NCI-H774 (cell line): ENCODE measurements at places on chromosomes 6 and 20.

DNA sequence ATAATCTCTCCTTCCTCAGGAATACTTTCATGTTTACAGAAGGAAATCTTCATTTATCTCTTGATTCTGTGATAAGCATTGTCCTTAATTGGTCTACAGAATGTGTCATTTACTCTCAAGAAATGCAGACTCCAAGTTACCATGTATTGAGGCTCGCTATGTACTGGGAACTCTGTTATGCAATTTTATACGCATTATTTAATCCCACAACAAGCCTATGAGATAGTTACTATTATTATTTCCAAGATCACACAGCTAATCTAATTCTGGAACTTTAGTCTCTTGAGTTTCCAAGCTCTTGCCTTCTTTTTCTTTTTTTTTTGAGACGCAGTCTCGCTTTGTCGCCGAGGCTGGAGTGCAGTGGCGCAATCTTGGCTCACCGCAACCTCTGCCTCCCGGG lies 30.0 kb upstream of the RAB23 start:
- DNase-seq = no peak

- DNase-seq = no peak
Measured at GRCh38 chr6:14676977-14677781, 559.6 kb downstream of the CD83 start.

DNA sequence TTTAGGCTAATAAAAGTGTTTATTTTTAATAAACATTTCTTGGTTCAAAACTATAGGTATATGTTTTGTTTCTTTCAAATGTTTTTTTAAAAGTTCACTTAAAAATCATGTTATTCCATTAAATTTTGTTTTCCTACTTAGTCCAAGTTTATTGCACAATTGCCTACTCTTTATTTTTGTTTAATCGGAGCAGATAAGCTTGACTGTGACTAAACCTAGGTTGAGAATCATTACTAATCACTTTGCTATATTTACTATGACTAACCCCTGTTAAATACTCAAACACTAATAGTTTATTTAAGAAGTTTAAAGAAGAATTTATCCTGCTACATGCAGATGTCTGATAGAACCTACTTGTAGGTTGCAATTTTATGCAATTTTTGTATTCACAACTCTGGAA lies 18.8 kb downstream of the MAP3K4 start:
- DNase-seq = no peak

- DNase-seq = no peak
Measured at GRCh38 chr6:32852844-32853540, 512 bp downstream of the TAP1 start.

- DNase-seq = no peak
Measured at GRCh38 chr6:112466373-112467151, 119.4 kb downstream of the RFPL4B start.

- DNase-seq = no peak
Measured at GRCh38 chr6:156881687-156882629, 104.8 kb downstream of the ARID1B start.

DNA sequence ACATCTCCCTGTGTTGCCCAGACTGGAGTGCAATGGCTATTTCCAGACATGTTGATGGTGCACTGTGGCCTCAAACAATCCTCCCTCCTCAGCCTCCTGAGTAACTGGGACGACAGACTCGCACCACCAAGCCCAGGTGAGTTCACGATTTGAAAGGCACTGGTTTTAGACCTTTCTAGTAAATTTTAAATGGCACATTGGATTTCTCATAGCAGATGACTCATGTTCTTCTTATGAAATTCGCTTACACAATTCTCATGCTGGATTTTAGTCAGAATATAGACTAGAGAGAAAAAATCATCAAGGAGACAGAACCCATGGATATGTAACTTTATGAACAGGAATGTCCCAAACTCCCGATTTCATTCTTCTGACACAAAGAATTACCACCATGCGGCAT lies 18.1 kb upstream of the PXDC1 start:
- DNase-seq = no peak

DNA sequence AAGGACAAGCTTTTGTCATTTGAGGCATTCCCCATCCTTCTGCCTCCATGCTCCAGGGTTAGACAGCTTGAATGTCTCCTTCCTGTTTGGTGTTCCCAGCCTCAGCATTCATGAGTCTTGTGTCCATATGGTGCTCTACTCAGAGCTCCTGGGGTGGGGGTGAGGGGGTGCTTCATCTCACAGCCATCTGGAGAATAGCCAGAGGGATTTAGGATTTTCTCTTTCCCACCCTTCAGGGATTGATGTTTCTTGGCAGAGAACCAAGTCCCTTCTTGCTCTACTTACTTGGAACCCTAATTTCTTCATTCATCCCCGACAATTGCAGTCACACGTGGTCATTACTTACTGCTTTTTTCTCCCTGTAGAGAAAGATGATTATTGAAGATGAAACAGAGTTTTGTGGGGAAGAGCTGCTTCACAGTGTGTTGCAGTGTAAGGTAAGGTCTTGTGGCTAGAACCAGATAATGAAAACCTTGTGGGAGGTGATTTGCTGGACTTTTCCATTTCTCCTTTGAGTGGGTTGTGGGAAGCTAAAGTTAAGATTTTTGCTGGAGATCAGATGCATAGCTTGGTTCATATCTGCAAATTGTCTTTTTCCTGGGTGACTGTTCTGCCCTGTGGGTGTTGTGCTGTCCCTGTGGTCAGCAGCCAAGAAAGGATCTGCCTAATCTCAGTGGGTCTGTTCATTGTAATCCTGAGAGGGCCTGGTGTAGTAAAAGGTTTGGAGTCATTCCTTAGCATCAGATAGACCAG lies 18.6 kb downstream of the CMTR1 start:
- DNase-seq = no peak

GRCh38 chr6:136011475-136011874 lies 160.0 kb downstream of the PDE7B start:
- no peak for DNase-seq

DNA sequence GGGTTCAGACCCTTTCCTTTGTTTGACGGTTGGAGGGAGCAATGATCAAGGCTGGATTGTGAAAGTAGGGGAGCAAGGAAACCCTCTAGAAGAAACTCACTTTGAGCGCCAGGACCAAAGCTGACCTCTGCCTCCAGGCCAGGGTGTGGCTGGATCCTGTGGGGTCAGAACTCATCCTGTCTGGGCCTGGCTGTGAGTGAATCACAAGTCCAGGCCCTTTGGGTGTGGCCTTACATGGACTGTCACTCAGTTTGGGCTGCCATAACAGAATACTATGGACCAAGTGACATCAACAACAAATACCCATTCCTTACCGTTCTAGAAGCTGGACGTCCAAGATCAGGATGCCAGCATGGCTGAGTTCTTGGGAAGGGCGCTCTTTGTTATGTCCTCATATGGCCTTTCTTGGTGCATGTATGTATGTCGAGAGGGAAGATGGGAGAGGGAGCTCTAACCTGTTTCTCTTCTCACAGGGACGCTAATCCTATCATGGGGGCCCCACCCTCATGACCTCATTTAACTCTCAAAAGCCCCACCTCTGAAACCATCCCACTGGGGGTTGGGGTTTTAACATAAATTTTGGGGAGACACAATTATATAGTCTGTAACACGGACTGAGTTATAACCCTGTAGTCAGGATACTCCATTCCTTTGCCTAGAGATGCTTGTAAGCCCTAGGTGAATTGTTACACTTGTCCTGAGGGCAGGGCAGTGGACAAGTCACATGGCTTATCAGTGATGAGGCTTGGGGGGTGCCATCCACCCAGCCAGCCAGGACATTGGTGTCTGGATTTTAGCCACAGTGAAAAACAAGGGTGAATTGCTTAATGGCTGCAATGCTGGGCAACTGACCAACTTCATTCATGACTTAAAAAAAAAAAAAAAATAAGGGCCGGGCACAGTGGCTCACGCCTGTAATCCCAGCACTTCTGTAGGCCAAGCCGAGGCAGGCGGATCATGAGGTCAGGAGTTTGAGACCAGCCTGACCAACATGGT lies 80.0 kb downstream of the TRMT11 start:
- no peak for DNase-seq

DNA sequence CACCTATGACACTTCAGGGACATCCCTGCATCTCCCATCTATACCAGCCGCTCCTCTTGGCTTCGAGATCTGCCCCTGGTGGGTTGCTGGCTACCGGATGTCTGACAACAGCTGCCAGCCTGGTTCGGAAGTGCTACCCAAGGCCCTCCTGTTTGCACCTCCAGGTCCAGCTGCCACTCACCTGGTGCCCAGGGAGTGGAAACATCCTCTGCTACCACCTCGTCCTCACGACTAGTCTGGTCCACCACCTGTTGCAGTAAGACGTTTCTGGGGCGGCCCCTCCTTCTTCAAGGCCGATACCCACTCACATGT lies 8.3 kb upstream of the PCMTD2 start:
- DNase-seq = no peak

GRCh38 chr6:30754631-30755030 lies 10.3 kb upstream of the IER3 start:
- no peak for DNase-seq

DNA sequence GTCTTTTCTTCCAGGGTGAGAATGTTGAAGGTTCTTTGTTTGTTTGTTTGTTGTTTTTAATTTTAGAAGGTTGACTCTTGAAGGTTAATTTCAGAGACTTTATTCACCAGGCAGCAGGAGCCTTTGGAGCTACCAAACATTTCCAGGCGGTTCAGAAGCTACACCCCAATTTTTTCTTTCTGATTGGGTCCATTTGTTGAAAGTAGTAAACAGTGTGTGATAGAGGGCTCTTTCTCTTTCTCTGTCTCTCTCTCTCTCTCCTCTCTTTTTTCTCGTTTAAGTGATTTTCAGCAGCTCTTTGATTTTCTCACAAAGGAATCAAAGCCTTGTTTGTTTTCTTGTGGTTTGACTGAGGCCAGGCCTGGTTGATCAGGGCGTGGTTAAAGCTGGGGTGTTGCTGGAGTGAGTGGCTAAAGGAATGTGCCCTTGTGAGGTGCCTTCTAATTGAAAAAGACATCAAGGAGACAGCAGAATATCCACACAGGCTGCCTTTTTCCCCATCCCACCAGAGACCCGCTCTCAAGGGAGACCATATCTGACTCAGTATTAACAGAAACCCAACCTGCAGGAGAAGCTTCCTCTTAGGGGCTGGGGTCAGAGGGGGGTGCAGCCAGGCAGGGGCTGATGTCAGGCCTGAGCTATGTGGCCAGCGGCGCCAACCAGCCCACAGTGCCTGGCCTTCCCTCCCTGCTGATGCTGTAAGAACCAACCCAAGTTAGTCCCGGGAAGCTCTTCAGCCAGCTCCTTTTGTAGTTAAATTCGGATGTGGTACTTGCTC lies 40.4 kb upstream of the NAA20 start:
- DNase-seq = no peak

DNA sequence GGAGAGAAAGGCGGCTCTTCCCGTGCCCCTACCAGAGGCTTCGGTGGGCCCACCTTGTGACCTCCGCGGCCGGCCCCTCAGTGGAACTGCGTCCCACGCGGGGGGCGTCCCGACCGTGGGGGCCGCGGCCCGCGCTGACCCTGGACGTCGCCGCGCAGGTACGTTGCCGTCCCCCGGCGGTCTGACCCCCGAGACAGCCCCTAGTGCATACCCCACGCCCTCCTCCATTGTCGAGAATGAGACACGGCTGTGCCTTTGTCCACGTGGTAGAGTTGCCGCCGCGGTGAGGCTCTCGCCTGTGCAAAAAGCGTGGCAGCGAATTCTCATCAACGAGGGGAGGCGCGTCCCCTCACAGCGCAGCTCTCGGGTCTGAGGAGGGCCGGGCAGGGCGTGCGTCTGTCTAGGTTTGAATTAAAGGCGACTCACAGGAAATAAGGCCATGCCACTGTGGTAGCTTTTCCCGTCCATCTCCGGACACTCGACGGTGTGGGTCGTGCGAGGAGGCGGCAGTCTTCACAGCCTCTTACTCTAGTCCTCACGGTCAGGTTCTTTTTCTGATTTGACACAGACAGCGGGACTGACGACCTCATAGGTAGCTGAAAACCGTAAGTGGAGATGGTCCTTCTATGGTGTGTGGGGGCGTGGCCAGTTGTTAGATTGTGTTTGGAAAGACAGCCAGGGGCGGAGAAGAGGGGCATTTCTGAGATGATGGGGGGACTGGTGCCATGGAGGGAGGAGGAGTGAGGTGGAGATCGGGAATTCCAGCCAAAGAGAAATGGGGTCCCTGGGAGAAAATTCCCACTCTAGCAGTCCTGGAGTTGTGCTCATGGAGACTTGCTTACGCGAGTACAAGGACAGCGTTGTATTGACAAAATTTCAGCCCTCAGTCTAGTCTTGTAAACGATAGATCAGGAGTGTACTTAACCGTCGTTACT lies 580 bp downstream of the NXT1 start:
- DNase-seq = no peak

DNA sequence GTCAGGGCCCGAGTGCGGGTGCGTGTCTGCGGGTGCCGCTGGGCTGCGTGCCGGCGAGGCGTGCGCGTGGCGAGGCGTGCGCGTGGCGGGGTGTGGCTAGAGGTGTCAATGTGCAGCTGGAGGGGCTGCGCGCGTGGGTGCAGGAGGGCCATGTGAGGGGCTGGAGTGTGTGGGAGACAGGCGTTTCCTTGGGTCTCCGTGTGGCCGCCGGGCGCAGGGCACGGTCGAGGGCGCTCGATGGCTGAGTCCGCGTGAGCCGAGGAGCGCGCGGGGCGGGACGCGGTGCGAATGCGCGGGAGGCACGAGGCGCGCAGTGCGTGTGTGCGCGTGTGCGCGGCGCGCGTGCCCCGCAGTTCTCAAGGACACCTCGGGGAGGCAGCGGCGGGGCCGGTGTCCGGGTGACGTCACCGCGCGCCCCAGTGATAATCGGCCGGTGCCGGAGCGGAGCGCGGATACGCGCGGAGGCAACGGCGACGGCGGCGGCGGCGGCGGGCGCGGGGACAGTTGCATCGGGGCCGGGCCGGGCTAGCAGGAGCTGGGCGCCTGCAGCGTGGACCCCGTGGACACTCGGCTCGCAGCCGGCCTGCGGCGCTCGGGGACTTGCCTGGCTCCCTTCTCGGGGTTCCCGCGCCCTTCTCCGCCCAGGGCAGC lies 38.7 kb downstream of the YTHDF1 start:
- no peak for DNase-seq

- no peak for DNase-seq
Measured at GRCh38 chr20:33507461-33507860, 17.6 kb downstream of the CBFA2T2 start.

GRCh38 chr6:39792540-39793450 lies 619 bp downstream of the DAAM2 start:
- DNase-seq = no peak

GRCh38 chr6:110495949-110496348 lies 19.5 kb upstream of the SLC22A16 start:
- DNase-seq = no peak

GRCh38 chr20:48891235-48892048 lies 30.1 kb upstream of the ARFGEF2 start:
- DNase-seq = no peak
